ENCODE measurements at places on chromosomes 4 and X. TPM values are rescaled to one million over a fixed set of nuclear protein-coding genes. Genes with fewer than 3 reads are reported as not detected.

TRAM1L1 gene
- total RNA-seq, result 0.55 TPM

MAGED4B gene
- 6.9 TPM for total RNA-seq

ANK2 gene
- total RNA-seq, result 1.0 TPM

UGT2B10 gene
- total RNA-seq, result not detected

WAS gene
- total RNA-seq, result 0.21 TPM

CDX4 gene
- not detected for total RNA-seq

GPR50 gene
- 0.17 TPM for total RNA-seq

PRSS12 gene
- total RNA-seq, result 0.24 TPM

BRS3 gene
- not detected for total RNA-seq

GIMD1 gene
- total RNA-seq, result not detected

ALAS2 gene
- not detected for total RNA-seq

SRPX2 gene
- total RNA-seq, result 2.4 TPM

CLGN gene
- 4.2 TPM for total RNA-seq

SPANXA1 gene
- total RNA-seq, result 0.18 TPM

UGT2B11 gene
- 0.12 TPM for total RNA-seq

ENPP6 gene
- total RNA-seq, result not detected

AKAP4 gene
- not detected for total RNA-seq

ARAP2 gene
- total RNA-seq, result 0.47 TPM

GLUD2 gene
- total RNA-seq, result 3.1 TPM

LRP2BP gene
- 0.18 TPM for total RNA-seq

All from A549 treated with CORT108297 at 1 μM for 4 hours (cell line).